ENCODE measurements at places on chromosomes 12 and 14.

GRCh38 chr14:72889366-72889765 is 4.5 kb downstream of the DPF3 start:
- DNase-seq: no peak

DNA sequence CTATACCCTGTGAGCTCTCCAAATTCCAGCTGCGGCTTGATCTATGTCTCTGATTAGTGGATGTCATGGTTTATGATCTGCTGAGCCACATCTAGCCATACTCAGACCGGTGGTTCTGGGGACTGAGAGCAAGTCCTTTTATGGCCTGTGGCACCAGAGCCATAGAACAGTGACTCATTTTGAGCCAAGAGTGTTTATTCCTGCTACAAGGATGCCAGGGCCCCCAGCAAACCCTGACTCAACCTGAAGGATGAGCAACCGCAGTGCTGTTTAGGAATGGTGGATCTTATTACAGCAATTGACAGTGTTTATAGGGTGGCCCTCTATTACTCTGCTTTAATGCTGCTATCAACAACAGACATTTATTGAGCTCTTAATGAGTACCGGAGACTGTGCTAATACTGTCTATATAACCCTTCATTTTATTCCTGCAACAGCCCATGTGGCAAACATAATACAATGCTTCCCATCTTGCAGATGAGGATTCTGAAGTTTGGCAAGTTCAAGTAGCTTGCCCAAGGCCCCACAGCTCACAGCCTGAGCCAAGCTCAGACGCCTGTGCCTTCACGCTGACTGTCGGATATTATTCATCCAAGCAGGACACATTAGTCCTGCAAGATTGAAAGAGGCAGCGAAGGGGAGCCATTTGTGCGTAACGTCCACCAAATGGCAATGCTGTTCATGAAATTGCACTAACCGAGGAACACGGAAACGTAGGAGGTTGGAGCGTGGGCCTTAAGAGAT is 273.6 kb upstream of the PWP1 start:
- DNase-seq: no peak

DNA sequence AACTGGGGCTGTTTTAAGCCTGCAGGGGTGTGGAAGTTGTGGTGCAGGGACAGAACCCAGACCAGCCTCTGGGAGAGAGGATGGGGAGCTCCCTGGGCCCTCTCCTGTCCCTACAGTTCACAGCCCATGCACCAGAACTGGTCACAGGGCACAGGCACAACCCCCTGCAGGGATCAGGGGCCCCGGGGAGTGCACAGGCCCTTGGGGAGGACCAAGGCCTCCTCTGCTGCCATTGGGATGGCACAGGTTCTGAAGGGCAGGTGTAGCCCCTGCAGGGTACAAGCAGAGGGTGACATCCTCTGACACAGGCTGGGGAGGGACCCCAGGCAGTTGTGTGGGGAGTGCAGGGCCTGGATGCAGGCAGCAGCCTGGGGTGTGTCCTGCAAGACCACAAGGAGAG is 66.4 kb upstream of the SFSWAP start:
- no peak for DNase-seq

GRCh38 chr14:36996857-36997590 is 175.4 kb downstream of the SLC25A21 start:
- DNase-seq: no peak

- no peak for DNase-seq
Observed at GRCh38 chr12:19872621-19873540, 433.6 kb downstream of the AEBP2 start.

DNA sequence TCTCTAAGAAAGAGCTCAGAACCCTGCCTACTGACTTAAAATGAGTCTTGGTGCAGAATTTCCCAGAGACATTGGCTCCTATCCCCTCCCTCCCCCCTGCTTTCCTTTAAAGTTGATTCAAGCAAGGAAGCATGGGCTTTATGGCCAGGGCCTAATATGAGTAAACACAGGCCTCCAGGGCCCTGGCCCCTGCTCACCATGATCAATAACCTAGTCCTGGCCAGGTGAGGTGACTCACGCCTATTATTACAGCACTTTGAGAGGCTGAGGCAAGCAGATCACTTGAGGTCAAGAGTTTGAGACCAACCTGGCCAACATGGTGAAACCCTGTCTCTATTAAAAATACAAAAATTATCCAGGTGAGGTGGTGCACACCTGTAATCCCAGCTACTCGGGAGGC is 165.1 kb upstream of the TMCC3 start:
- no peak for DNase-seq

GRCh38 chr12:49086116-49086515 is 8.5 kb downstream of the DHH start:
- no peak for DNase-seq

GRCh38 chr12:96397756-96398423 is 2.3 kb downstream of the CDK17 start:
- no peak for DNase-seq

DNA sequence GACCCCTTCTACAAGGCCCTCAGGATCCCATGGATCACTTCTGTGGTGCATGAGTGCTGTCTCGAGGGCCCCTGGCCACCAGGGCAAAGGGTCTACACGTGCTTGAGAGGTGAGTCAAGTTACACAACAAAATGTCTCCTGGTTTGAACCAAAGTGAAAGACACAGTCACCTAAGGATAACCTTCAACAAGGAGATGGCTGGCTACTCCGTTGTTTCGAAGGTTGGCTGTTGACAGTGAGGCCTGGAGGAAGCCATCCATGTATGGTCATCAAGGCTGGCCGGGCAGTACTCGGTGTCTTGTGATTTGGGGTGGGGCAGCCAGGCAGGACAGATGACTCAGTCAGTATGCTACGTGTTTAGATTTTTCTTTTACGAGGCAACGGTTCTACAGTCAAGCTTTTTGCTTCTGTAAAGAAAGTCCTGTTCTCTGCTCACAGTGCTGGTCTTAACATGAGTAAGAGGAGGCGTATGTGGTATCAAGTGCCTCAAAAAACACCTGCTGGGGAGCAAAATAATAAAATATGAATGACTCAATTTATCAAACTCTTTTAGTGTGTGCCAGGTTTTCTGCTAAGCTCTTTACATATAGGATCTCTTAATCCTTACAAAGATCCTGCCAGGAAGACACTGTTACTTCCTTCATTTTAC is 18.0 kb upstream of the NT5DC3 start:
- DNase-seq: no peak

- no peak for DNase-seq
Observed at GRCh38 chr12:96271469-96272199, 77.5 kb downstream of the ELK3 start.

DNA sequence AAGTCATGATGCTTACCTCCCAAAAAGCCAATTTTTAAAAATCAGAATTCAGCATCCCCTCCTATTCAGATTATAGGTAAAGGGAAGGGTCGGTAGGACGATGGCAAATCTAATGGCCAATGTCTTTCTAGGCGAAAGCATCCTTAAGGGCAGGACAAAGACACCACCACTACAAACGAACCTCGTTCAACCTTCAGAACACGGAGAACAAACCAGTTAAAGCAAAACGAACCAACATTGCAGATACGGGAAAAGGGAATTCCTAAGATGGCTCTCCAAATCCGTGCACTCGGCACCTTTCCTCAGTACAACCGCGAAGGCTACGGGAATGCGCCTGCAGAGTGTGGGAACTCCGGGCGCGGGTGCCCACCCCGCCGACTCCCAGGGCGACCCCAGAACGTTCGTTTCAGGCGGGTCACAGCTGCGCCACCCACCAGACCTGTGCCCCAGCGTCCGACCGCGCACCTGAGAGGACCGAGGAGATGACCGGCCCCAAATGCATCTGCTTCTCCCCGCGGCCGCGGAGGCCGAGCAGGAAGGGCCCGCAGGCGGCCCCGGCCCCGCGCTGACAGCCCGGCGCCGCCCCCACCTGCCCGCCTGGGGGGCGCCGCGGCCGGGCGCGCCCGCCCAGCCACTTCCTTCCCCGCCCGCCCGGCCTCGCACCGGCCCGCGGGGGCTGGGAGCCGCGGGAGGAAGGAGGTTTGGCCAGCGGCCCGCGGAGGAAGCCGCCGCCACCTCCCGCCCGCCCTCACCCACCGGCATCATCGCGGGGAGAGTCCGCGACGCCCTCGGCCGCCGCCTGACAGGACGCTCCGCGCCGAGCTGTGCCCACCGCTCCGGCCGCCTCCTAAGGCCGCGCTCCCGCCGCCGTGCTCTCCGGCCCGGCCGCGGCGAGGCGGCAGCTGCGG is 578 bp downstream of the PPP1R13B start:
- no peak for DNase-seq

DNA sequence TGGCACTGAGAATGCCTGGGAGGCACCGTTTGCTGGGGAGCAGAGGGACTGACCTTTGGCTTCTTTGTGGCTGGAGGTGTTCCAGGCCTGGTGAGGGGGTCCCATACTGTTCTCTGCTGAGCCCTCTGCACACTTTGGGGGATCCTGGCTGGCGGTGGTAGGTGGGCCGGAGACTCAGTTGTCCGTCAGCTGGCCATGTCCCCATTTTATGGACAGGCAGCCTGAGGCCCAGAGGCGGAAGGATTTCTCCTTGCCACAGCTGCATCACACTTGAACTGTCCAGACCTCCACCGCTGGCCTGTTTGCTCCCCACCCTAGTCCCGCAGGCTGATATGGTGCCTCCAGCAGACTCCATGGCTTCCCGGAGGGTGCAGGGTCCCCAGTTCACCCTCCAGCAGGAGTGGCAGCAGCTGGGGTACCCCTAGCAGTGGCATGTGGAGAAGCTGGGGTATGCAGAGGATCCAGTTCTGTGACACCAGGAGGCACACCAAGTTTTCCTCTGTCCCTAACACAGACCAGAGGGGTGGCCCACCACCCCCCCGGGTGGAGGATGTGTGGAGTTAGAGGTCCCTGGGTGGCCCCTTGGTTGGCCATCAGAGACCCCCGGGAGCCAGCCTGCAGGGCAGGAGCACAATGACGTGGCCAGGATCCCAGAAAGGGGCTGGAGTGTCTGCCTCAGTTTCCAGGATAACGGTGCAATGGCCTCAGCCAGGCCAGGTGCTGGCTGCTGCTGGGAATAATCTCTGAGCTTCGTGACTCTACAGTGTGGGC is 14.8 kb downstream of the SLC25A29 start:
- no peak for DNase-seq

GRCh38 chr12:52604859-52605258 is 3.6 kb upstream of the KRT72 start:
- no peak for DNase-seq

DNA sequence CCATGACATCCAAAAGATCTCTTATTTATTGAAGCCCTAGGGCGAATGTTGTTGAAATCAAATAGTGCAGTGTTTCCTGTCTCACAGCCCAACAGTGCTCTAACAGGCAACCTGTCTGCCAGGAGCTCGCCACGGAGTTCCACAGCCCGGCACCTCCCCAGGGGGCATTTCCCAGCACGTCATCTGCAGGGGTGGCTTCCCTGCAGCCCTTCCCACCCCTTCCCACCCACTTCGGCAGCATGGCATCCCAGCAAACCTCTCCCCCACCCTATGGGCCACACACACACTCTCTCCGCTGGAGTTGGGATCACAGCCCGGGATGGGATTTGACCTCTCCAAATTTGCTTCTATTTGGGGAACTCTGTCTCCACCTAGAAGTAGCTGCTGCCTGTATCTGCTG is 62.7 kb upstream of the C14orf180 start:
- peak; percentile 37 for DNase-seq

DNA sequence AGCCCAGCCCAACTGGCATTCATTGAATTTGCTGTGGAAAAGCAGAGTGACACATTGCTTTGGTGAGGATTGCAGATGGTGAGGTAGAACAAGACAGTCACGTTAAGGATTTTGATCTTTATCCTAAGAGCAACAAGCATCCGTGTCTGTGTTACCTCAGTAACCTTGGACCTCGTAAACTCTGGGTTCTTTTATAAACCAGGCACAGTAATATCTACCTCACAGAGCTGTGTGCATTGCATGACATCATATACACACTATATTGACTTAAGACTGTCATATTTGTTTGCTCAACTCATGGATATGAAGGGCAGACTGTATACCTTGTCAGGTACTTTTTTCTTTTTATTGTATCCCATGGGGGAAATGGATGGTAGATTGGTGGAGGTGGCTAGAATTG is 156.2 kb downstream of the ETV6 start:
- no peak for DNase-seq

DNA sequence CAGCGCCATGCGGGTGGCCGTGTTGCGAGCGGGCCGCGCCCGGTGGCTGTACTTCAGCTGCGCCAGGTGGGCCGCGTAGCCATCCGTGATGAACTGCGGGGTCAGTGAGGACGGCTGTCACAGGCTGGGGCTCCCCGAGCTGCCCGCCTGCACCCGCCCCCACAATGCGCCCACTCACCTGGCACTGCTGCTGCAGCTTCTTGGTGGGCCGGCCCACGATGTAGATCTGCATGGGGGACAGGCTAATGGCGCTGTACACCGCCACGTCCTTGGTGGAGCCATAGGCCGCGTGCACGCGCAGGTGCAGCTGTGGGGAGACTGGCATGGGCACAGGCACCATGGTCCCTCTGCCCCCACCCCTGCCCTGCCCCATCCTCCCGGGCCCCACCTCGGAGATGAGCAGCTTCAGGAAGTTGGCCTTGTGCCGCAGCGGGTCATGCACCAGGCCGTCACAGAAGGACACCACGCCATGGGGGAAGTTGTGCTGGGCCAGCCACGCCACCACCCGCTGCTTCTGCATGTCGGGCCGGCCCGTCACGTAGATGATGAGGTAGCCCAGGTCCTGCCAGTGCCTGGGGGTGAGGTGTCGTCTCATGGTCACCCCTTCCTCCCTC is 5.9 kb downstream of the ARL6IP4 start:
- no peak for DNase-seq

GRCh38 chr12:125203145-125203765 is 138.0 kb downstream of the AACS start:
- DNase-seq: no peak

DNA sequence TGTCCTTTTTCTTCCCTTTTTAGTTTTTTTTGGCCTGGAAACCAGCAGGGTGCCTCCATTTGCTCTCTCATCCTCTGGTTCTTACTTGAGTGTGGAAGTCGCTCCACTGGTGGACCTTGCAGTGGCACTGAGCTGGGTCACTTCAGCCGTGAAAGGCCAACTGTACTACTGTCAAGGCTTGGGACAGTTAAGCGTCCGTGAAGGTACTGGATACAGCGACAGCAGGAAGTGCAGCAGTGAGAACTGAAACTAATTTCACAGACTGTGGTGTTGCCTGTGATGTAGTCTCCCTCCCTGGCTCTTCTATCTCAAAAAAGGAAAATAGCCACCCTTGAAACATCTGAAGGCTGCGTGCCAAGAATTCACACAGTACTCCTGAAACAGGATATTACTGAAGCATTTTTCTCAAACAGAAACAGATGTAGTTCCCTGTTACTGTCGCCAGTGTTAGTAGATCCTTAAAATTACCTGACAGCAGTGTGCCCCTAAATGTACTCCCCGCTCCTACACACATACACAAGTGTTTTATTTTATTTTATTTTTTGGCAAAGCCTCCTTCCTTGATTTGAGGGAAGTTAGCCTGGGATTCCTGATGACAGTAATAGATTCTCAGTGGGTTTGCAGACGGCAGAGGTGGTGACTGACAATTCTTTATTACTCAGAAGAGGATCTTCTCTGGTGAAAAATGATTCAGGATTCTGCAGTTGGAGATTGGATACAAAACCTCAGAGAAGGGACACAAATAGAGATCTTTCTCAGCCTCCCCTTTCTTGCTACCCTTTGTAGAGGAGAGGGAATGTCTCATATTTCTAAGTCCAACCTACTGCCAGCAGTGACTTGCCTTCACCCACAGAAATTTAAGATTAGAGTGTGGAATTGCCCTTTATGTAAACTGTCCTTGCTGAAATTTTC is 4.4 kb downstream of the SUSD6 start:
- DNase-seq: peak; percentile 44
